ENCODE measurements at places on chromosomes 1 and 21.

- no peak for DNase-seq
Measured at GRCh38 chr1:4690951-4691675, 36.7 kb downstream of the AJAP1 start.

DNA sequence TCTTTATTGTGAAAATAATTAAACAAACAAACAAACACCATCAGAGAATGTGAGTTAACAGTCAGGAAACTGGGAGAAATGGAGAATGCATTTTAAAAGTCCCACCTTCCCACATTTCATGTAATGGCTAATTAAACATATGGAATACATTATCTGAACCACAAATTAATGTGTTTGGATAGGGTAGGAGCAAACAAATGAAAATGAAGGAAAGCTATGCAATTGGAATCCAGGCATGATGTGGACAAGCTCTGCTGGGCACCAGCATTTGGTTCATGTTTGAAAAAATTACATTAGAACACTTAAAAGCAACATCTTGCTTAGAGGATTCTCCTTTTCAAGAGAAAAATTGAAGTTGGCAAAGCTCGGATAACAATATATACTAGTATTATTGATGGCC lies 628.1 kb downstream of the LMO4 start:
- DNase-seq: no peak

DNA sequence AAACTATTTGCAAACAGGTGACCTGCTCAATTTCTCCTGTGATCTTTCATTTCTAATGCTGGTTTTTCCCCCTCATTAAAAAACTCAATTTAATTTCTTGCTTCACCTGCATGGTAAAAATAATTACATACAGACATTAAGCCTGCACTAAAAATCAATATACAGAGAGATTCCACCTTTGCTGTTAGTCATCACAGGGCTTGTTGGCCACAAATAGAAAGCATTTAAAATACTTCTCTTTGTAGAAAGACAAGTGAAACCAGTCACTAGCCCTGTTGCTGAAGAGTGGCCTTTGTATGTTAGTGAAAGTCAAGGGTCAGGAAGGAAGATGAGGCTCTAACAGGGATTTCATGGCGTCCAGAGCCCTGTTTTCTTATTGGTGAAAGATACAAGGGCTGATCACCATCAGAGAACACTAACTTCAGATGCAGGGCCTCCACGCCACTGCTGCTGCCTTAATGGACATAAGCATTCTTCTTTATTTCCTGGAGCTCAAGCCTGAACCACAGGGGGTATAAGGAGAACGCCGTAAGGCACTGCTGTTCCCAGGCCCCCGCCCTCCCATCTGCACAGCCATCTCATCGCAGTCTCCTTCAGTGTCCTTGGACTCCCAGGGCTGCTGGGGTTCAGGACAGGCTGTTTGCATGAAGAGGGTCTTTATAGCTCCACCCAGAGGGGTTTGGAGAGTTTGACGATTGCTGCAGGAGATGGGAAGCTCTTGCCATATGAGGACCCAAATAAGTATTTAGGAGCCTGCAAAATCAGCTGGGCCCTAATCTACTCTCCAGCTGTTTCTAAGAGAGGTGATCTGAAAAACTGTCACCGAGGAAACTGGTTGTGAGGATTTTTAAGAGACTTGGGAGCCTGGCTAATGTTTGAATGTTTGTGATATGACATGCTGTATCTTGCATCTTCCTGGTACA lies 117.3 kb upstream of the IRF2BP2 start:
- no peak for DNase-seq

DNA sequence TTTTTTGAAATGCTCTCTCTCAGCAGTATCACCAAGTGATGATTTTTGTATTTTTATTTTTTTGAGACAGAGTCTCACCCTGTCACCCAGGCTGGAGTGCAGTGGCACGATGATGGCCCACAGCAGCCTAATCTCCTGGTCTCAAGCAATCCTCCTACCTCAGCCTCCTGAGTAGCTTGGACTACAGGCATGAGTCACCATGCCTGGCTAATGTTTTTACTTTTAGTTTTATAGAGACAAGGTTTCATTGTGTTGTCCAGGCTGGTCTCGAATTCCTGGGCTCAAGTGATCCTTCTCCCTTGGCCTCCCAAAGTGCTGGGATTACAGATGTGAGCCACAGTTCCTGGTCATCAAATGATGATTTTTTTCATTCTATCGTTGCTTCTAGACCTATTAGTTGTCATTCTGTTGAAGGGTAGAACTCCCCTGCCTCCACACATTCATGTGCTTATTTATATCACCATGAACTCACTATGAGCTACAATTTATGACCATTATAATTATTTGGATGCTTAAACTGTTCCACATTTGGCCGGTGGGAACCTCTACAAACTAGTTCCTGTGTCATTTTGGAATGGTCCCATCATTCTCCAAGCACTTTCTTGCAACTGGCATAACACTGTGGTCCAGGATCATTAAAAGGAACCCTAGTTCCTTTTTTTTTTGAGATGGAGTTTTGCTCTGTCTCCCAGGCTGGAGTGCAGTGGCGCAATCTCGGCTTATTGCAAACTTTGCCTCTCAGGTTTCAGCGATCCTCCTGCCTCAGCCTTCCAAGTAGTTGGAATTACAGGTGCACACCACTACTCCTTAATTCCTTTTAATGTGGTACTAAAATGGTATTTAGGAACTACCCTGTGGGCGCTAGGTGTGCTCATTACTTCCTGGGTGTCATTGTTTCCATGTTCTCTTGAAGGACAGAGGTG lies 20.2 kb upstream of the TOR3A start:
- DNase-seq: no peak

GRCh38 chr1:220680085-220680687 lies 10.0 kb upstream of the C1orf115 start:
- peak; percentile 28 for DNase-seq

- DNase-seq: no peak
Measured at GRCh38 chr1:223730479-223731132, 18.3 kb downstream of the CAPN2 start.

DNA sequence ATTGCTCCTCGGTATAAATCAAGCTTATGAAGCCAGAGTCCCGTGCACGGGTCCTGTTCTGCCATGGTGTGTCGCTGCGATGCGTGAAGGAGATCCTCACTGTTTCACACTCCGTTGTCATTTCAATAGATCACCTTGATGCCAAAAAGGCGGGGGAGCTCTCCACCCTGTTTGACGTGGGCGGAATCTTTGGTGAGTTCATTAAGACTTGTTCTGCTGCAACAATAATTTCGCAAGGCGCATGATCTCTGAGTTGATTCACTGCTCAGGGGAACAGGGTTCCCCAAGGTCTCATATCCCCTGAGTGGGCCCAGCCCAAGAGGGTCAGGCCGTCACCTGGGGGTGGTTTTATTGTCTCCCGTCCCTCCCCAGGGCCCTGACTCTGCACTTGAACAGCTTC lies 50.0 kb downstream of the SLC37A1 start:
- no peak for DNase-seq

DNA sequence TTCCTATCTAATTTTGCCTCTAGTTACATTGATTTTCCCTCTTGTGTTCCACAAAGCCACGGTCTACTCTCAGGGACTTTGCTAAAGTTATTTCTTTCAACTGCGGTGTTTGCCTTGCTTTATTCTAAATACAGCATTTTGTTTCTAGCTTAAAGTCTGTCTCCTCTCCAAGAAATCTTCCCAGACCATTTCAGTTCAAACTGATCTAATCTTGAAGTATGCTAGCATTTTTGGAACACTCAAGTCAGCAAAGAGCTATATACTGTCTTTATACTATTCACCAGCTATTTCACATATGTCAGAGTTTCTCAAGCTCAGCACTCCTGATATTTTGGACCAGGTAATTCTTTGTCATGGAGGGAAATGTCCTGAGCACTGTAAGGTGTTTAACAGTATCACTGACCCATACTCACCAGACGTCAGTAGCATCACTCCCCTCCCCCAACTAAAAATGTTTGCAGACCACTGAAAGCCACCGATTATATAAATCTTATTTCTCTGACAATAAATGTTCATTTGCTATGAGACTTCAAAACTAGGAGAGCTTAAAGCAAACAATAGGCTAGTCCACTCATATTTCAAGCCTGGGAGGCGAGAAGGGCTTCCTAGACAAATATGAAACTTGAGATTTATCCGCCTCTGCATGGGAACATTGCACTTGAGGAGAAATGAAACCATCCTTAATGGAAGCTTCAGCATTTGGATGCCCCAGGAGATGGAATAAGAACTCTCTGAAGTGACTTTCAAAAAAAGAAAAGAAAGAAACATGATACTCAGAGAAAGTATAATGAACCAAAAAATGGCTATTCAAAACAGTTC lies 81.1 kb downstream of the KIAA0319L start:
- DNase-seq: no peak

GRCh38 chr1:232328486-232329102 lies 301.3 kb downstream of the SIPA1L2 start:
- DNase-seq: no peak

DNA sequence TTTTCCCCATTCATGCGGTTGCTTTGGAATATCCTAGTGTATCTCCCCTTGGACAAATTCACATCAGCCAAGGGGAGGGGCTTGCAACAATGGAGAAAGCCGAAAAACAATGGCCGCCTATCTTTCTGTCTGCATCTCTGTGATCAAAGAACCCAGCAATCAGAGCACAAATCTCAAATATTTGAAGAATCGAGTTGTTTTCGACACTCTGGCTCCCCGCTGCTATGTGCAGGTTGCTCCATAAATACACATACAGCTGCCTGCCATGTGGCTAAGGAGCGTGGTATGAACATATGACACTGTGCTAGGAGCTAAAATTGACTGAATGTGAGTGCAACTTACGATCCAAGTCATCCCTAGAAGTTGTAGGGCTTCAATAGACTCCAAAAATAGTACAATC lies 8.5 kb downstream of the CFHR4 start:
- no peak for DNase-seq

- no peak for DNase-seq
Measured at GRCh38 chr1:24864370-24864777, 65.7 kb downstream of the RUNX3 start.

DNA sequence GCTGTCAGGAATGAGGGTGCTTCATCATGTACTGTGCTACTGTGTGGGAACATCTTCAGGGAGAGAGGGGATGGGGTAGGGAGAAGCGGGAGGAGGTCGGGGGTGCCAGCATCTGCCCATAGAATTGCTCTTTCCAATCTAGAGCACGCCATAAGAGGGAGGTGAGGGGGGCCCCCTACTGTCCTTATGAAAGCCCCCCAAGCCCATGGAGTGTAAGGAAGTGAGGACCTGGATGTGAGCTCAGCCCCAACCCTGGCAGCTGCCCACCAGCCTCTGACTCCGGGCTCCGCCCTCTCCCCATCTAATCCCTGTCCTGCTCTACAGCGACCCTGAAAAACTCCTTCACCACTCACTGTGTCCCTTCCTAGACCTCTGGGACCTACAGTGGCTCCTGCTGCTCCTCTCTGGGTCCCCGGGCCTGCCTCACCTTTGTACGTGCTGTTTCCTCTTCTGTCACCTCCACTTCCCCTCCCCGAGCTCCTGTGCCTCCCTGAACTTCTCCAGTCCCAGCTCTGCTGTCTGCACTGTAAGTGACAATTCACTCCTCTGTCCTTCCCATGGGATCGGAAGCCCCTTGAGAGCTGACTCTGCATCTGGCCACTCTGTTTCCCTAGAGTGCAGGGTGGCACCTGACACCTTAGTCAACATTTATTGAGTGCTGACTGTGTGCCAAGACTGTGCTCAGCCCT lies 269.4 kb downstream of the PTPRU start:
- DNase-seq: no peak

DNA sequence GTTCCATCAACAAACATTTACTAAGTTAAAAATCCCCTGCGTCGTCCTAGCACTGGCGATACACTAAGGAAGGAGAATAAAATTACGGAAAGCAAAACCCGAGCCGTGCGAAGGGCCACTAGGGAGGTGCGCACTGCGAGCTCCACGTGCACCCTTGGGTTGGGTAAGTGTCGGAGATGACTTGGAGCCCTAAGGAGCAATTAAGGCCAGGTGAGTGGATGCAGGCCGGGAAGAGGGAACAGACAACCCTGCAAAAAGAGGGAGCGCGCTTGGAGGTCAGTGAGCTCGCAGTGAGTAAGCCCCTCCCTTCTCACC lies 704 bp downstream of the WDR4 start:
- no peak for DNase-seq

GRCh38 chr1:54571803-54572541 lies 23.9 kb downstream of the ACOT11 start:
- DNase-seq: no peak

All from NCI-H1105 (cell line).